ENCODE measurements at places on chromosomes 2 and 18. TPM values are rescaled to one million over a fixed set of nuclear protein-coding genes. Genes with fewer than 3 reads are reported as not detected.

Gene TRIB2
- total RNA-seq, result 26.0 TPM

Gene IL1RN
- total RNA-seq, result not detected

Gene BMP10
- not detected for total RNA-seq

Gene TBC1D8
- 1.7 TPM for total RNA-seq

Gene TMEM17
- not detected for total RNA-seq

Gene GULP1
- not detected for total RNA-seq

Gene SCYGR8
- not detected for total RNA-seq

Gene RIF1
- 69.4 TPM for total RNA-seq

Gene NT5DC4
- total RNA-seq, result not detected

Gene RAB6C
- total RNA-seq, result not detected

Gene LOXHD1
- total RNA-seq, result not detected

Gene LMAN1
- 46.4 TPM for total RNA-seq

Gene RAB11FIP5
- 0.66 TPM for total RNA-seq

Gene TRIM54
- total RNA-seq, result 18.8 TPM

Gene AMER3
- not detected for total RNA-seq

Gene ALPP
- total RNA-seq, result not detected

Gene BOLL
- total RNA-seq, result not detected

Gene HOXD8
- total RNA-seq, result not detected

Gene ACKR3
- 0.46 TPM for total RNA-seq
